ENCODE measurements at places on chromosomes 5 and 9.
A peak's percentile ranks its signal among the peaks of the same experiment; 100 is the strongest.

DNA sequence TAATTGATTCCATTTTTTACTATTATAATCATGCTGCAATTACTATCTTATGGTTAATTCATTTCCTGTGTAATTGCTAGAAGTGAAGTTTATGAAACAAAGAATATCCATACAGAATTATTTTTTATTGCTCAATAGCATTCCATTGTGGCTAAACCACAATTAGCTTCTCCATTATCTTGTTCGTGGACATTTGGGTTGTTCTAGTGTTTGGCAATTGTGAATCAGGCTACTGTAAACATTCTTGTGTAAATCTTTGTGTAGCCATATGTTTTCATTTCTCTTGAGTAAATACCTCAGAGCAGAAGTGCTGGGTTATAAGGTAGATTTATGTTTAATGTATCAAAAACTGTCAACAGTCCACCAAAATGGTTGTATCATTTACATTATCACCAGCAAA is 341.1 kb downstream of the MAT2B start:
- peak; percentile 57 for DNase-seq

DNA sequence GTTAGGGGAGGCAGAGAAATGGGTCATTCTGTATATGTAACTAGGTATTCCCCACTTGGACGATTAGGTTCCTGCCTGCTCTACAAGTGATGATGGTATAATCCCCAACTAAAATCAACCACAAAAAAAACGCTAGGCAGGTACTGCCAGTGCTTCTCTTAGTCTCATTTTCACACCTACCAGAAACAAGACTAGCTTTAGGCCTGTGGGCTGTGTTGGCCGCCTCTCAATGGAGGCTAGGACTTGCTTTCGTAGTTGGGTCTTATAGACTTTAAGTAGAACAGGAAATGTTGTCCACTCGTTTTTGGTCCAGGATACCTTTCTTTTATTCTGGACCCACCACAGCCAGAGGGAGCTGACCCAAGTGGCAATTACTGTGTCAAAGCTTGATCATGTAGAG is 111.8 kb downstream of the UNC13B start:
- DNase-seq, result no peak

- no peak for DNase-seq
Observed at GRCh38 chr5:67106626-67107342, 89.8 kb downstream of the CD180 start.

- no peak for DNase-seq
Observed at GRCh38 chr9:121721770-121722169, 70.3 kb downstream of the DAB2IP start.

- no peak for DNase-seq
Observed at GRCh38 chr9:99106044-99106375, 1.1 kb downstream of the TGFBR1 start.

- DNase-seq, result no peak
Observed at GRCh38 chr5:509611-510185, 14.6 kb downstream of the SLC9A3 start.

- peak; percentile 97 for DNase-seq
Observed at GRCh38 chr5:111929867-111930266, 172.9 kb upstream of the NREP start.

GRCh38 chr5:123264394-123264793 is 158.8 kb downstream of the CEP120 start:
- peak; percentile 17 for DNase-seq

GRCh38 chr9:119298076-119298853 is 71.0 kb downstream of the BRINP1 start:
- no peak for DNase-seq

DNA sequence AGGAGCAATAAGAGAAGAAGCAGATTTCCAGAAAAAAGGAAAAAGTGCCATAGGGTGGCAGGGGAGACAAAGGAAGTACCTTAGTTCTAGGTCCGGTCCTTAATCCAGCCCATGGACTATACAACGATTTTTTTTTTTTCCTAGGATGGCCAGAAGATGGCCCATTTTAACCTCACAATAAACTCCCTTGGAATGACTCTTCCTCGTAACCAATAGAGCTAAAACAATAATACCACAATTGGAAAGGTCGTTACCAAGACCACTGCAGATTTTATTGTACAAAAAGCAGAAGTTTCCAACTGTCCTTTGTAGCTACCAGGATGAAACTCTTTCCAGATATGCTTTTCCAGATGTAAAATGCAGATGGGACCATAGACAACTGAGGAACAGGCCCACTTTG is 34.4 kb upstream of the SSBP2 start:
- no peak for DNase-seq

DNA sequence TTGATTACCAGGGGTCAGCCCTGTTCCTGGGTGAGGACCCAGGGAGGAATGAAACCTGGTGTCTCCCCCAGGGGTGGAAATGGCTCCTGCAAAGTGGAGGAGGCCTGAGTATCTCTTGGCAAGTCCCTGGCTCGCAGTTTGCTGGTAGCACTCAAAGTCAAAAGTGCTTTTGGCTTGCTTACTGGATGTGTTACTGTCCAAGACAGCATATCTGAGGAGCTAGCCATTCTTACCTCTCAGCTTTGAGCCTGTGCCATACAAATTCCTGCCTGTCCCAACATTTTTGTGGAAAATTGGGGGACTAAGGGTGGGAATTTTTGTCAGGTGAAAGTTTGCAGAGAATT is 9.9 kb downstream of the ZNF618 start:
- DNase-seq, result peak; percentile 40

GRCh38 chr5:99706160-99706559 is 777.4 kb upstream of the CHD1 start:
- DNase-seq, result no peak

GRCh38 chr9:93141771-93142483 is 7.9 kb upstream of the NINJ1 start:
- DNase-seq, result no peak

DNA sequence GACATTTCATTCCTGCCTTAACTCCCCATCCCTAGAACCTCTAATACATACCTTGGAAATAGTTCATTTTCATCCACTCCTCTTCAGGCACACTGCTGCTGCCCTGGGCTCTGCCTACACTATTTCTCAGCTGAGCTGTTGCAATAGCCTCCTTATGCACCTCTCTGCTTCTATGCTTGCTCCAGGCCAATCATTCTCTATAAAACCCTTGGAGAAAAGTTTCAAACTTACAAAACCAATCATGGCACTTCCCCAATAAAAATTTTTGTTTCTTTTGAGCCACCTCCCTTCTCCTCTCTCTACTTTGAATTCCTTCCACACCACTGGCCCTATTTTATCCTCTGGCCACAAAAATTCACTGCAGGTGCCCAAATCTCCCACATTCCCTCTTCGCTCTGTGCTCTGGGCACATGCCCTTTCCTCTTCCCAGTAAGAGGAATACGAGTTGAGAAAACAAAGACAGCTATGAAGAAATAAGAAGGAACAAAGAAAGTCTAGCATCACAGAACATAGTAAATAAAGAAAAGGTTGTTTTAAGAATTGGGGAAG is 301.4 kb downstream of the ELAVL2 start:
- DNase-seq, result no peak

GRCh38 chr5:66989781-66990180 is 206.8 kb downstream of the CD180 start:
- DNase-seq, result no peak

DNA sequence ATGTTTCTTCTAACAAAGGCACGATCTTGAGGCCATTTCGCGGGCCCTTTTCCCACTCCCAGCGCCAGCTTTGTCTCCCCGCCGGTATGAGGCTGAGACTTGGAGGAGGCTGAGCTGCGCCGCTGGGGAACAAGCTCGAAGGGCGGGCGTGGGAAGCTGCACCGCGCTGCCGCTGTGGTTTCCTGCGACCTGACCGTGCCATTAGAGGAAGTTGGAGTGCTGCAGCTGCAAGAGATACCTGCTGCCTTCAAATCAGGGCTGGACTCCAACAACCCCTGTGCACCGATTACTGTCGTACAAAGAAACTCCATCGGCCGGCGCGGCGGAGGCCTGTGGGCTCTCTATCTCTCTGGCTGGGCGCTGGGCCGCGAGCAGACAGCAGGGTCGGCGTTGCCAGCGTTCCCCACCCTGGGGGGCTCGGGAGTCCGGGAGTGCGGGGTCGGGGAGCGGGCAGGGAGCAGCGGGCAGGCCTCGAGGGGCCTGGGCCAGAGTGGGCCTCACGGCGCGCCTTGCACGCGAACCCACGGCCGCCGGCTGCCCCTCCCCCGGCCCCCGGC is 1.3 kb upstream of the ERBIN start:
- peak; percentile 67 for DNase-seq

GRCh38 chr5:147887930-147888329 is 9.4 kb downstream of the SCGB3A2 start:
- DNase-seq, result peak; percentile 25

- no peak for DNase-seq
Observed at GRCh38 chr5:94632024-94632423, 13.6 kb downstream of the SLF1 start.

DNA sequence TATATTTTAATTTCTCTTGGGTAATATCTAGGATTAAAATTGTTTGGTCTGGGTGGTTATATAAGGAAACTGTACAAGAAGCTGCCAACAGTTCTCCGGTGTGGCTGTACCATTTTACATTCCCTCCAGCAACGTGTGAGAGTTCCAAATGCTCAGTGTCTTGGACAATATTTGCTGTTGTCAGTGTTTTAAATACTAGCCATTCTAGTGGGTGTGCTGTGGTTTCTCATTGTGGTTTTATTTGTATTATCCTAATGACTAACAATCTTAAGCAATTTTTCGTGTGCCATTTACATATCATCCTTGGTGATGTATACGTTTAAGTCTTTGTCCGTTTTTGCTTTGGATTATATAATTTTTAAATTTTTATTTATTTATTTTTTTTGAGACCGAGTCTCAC is 34.0 kb downstream of the TNFSF15 start:
- DNase-seq, result peak; percentile 35

DNA sequence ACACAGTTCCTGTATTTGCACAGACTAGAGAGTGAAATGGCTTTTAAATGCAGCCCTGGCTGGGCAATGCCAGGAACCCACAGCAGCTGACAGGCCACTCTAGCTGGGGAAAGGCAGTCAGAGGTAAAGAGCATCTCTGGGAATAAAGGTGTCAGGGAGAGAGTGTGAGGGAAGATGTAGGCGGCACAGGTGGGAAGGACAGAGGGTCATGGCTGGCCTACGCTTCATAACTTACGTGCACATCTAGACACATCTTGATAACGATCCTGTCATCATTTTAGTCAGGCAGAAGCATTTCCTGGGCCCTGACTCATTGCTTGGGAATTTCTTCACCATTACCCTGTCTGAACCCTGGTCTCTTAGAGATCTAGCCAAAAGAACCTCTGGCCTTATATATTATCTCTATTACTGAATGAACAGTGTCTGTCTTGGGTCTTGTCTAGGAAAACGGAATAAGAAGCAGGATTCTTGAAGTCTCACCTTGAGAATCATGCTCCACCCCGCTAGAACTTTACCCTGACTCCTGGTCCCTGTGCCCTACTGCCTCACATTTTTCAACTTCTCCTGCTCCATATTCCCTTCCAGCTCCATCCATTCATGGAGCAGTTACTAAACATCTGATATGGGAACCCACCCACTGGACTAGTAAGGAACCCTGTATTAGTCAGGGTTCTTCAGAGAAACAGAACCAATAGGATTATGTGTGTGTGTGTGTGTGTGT is 106.4 kb upstream of the ELL2 start:
- DNase-seq, result peak; percentile 96

- peak; percentile 88 for DNase-seq
Observed at GRCh38 chr9:3873818-3874217, 348.0 kb upstream of the RFX3 start.

DNA sequence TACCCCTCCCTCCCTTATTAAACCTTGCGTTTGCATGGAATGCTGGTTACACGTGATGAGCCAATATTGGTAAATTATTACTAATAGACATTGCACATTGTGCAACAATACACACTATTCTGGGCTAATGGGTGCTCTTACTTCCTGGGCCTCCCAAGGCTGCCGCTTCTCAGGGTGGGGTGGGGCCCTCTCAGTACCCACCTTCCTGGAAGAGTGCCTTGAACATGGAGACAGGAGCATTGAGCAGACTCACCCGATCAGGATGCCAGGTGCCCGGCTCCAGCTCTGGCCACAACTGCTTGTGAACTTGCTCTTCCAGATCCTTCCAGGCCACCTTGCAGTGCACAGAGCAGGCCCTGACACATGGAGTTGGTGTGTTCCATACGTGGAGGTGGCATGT is 24.7 kb upstream of the CEP72 start:
- DNase-seq, result no peak

DNA sequence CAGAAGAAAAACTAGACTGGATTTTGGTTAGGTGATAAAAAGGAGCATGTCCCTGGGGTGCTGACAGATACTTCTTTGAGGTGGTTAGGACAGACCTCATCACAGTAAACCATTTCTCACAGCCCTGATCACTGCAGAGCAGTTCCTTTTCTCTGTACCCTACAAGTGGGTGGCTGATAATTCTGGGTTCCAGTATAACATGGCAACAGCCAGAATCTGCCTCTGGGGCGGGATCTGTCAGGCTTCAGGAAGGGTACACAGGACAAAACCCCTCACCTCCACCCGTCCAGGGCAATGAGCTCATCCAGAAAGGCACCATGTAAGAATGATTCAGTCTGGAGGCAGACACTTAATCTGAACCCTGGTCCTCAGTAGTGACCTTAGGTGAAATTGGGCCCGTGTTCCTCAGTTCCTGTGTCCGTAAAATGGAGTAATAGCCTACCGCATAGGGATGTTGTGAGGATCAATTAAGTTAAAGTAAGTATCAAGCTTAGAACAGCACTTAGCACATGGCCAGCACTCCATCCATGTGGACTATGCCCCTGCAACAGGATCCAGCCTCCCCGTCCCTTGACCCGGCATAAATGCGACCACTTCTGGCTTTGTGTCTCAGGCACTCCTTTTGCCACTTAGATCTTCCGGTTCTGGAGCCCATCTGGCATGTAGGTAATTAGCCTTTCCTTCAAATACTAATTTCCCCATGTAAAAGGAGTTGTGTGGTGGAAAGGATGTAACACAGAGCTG is 129.2 kb downstream of the LHFPL2 start:
- DNase-seq, result no peak

DNA sequence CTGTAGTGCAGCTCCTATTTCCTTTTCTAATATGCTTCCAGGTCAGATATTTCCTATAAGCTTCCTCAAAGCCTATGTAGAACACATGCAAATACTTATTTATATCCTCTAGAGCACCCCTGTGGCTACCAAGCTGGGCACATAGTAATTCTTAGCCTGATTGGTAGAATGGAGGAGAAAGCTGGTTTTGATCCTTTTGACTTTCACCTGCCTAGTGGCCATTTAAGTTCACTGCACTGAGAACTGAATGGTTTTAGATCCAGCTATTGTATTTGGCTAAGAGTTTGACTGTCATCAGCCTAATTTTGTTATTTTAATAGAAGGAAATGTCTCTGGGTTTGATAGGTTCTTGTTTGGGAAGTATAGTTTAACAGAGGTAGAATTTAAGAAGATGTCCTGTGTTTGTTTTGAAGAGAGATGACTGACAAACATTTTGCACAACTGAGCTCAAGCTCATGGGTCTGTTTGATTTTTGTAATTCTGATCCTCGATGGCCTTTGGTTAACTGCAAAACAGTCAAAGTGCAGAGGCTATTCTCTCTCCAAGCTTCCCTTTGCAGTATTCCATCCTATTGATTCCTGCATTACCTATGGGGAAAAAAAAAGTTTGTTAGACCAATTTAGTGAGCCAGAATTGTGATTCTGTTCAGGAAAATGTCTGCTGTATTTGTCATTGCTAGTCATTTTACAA is 85.4 kb downstream of the KCNN2 start:
- no peak for DNase-seq

Measured in fibroblast of upper back skin (primary cell).